ENCODE measurements at places on chromosomes 13 and 19. TPM values are rescaled to one million over a fixed set of nuclear protein-coding genes. Genes with fewer than 3 reads are reported as not detected.

Gene ANGPTL8
- total RNA-seq: not detected

Gene ICAM5
- total RNA-seq: not detected

Gene TLE6
- 0.33 TPM for total RNA-seq

Gene ZNF527
- total RNA-seq: 7.3 TPM

Gene GPR12
- not detected for total RNA-seq

Gene CYP2A7
- not detected for total RNA-seq

Gene CERS4
- total RNA-seq: 53.1 TPM

Gene CEACAM4
- total RNA-seq: not detected

DNA sequence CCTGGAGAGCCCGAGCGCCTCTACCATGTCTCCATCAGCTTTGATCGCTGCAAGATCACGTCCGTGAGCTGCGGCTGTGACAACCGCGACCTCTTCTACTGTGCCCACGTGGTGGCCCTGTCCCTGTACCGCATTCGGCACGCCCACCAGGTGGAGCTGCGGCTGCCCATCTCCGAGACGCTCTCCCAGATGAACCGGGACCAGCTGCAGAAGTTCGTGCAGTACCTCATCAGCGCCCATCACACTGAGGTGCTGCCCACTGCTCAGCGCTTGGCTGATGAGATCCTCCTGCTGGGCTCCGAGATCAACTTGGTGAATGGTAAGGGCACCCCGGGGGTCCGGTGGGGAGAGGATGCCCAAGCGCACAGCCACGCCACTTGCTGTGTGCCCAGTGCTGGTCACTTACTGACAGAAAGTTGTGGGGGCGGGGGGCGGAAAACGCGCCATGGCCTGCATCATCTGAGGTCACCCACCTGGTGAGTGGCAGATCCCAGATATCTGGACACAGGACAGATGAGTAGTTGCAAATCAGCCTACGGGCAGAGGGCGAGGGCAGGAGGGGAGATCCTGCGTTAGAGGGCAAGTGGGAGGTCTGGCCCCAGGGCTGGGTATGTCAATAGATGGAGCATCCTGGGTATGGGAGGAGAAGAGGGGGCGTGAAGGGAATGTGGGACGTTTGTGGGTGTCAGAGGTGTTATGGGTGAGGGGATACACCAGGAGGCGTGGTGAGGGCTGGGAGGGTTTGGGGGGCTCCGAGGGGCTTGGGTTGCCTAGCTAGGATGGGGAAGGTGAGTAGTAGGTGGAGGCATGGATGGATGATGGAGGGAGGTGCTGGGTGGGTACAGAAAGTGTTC lies 9.8 kb downstream of the ZSWIM4 start:
- DNase-seq: peak; percentile 52
- no peak overlapping the region for H3K4me3 ChIP-seq
- H3K36me3 ChIP-seq: no peaks in the 10 kb centered on the region
- H3K4me1 ChIP-seq: no peaks in the 10 kb centered on the region

DNA sequence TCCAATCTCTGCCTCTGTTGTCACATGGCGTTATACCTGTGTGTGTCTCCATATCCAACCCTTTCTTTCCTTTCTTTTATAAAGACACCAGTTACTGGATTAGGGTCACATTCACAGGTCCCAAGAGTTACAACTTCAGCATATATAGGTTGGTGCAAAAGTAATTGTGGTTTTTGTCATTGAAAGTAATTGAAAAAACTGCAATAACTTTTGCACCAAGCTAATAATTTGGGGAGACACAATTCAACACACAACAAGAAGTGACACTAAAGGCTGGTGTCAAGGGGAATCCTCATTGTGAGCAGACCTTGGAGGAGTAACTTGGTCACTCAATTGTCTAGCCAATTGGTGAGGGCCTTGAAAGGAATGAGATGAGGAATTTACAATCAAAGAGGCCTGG lies 1366.1 kb downstream of the PCDH9 start:
- no peaks in the 10 kb centered on the region for H3K4me1 ChIP-seq
- no peak for DNase-seq
- H3K27ac ChIP-seq: no peak overlapping the region
- H3K27me3 ChIP-seq: no peaks in the 10 kb centered on the region
- H3K36me3 ChIP-seq: no peaks in the 10 kb centered on the region

DNA sequence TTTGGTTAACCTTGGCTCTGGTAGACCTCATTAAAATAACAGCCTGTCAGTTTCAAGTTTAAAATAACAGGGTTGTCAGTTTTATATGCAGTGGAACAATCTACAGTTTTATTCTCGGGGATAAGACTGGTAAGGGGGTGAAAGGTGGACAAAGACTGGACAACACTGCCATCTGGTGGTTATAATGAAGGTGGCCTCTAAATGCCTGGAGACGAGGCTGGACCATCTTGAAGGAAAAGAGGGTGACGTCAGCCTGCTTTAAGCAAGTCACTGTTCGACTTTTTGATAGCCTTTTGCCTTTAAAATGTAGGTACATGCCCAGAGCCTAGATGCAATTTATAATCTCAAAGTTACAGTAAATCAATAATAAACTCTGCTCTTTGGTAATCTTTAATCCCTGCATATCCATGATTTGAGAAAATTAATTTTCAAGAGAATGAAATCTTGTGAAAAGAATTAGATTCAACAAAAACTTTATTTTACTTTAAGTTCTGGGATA lies 117.0 kb downstream of the DCT start:
- peak; percentile 81 for DNase-seq
- no peaks in the 10 kb centered on the region for H3K36me3 ChIP-seq
- H3K4me1 ChIP-seq: peaks cover 8% of the 10 kb centered on the region
- H3K4me3 ChIP-seq: no peak overlapping the region

DNA sequence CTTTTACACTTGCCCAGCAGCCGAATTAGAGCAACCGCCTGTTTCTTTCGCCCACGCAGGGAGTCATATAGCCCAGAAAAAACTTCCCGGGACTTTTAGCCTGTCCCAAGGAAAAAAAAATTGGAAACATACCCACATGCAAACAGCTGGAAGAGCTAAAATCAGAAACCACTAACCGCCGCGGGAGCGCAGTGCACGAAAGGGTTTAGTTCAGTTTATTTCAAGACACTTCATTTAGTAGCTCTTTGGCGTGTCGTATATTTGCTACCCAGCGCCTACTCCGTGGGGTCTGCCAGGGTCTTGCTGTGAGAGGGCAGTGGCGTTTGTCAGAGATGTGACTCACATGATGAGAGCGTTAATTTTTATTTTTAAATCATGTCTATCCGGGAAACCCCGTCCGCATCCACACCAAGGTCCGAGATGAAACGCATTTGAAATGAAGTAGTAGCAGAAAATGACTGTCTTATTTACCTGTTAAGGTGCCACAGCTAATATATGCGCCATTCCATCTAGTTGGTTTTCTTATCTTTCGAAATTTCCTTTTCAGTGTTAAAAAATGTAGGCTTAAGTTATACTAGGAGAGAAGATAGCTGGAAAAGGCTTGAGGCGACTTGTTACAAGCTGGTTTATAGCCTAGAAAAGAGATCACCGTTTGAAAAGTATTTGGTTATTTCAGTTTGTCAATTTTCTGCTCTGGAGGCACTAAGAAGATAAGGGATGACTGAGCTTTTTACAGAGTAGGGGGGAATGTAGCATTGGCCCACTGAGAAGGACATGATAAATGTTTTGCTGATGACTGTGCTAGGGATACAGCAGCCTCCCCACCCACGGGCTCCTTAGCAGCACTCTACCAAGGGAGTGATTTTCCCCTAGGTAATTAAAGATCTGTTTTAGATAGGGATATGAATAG lies 1.7 kb downstream of the KLF5 start:
- H3K27me3 ChIP-seq: no peaks in the 10 kb centered on the region
- DNase-seq: no peak
- H3K36me3 ChIP-seq: no peaks in the 10 kb centered on the region
- peak overlapping the region; percentile 89 for H3K27ac ChIP-seq
- peak overlapping the region; percentile 61 for H3K4me3 ChIP-seq
- H3K4me1 ChIP-seq: peaks cover 38% of the 10 kb centered on the region

GRCh38 chr13:43564952-43565351 lies 221.8 kb downstream of the ENOX1 start:
- H3K36me3 ChIP-seq: no peaks in the 10 kb centered on the region
- H3K27me3 ChIP-seq: no peaks in the 10 kb centered on the region
- H3K27ac ChIP-seq: no peak overlapping the region
- H3K4me1 ChIP-seq: peaks cover 4% of the 10 kb centered on the region
- DNase-seq: no peak
- no peak overlapping the region for H3K4me3 ChIP-seq

DNA sequence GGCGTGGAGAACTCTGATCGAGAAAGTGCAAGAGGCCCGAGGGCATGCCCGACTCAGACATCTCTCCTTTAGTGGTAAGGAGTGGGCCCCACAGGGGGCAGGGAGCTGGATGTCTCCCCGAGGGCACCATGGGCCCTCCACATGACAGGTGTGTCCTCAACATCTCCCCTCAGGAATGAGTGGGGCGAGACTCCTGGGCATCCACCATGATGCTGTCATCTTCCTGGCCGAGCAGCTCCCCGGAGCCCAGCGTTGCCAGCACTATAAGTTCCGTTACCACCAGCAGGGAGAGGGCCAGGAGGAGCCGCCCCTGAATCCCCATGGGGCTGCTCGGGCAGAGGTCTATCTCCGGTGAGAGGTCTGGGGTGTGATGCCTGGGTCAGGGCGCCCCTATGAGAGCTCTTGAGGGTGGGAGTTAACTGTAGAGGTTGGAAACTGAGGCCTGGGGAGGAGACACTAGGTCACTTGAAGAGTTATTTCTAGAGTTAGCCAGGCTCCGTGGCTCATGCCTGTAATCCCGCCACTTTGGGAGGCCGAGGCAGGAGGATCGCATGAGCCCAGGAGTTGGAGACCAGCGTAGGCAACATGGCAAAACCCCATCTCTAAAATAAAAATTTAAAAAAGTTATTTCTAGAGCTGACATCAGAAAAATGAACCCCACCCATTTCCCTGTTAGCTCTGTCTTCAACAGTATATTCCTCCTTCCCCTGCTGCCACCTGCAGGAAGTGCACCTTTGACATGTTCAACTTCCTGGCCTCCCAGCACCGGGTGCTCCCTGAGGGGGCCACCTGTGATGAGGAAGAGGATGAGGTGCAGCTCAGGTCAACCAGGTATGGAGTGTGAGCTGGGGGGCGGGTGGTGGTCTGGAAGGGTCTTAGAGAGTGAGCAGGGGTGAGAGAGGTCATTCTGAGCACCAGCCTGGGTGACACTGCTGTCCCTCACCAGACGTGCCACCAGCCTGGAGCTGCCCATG lies 5.1 kb downstream of the IGFLR1 start:
- peaks cover 15% of the 10 kb centered on the region for H3K4me1 ChIP-seq
- no peak overlapping the region for H3K27ac ChIP-seq
- H3K36me3 ChIP-seq: peaks cover 4% of the 10 kb centered on the region
- DNase-seq: no peak
- H3K27me3 ChIP-seq: no peaks in the 10 kb centered on the region
- H3K4me3 ChIP-seq: no peak overlapping the region

DNA sequence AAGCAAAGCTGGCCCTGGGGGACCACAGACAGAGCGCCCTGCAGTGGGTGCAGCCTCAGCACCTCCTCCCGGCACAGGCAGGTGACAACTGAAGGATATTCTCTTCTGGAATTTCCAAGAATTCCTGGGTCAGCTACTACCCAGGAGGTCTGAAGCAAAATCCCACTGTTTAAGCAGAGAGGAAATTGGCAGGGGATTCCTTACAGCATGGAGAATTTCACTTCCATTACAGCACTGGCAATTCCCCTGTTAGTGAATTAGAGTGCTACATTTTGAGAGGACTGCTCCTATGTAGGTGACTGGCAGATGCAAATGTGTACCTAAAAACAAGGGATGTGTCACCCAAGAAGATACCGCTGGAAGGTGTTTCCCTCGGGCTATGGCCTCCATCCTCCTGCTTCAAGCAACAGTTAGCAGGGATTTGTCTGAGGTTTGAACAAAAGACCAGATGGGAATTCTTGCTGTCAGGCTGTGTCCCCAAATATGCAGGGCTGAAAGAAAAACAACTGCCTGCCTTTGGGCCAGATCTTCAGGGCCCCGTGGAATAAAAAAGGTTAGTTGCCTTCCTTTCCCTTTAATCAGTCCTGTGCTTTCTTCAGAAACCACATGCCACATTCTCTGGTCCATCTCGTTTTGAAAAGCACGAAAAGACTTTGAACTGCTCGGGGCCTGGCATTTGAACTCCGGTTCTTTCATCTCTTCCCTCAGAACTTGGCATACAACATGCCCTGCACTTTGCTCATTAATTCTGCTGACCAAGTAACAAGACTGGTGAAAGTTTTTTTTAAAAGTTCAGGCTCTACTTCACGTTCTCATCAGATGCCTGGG lies 296.4 kb downstream of the DNAJC15 start:
- H3K36me3 ChIP-seq: no peaks in the 10 kb centered on the region
- no peak overlapping the region for H3K27ac ChIP-seq
- H3K4me3 ChIP-seq: no peak overlapping the region
- H3K27me3 ChIP-seq: no peaks in the 10 kb centered on the region
- DNase-seq: no peak

DNA sequence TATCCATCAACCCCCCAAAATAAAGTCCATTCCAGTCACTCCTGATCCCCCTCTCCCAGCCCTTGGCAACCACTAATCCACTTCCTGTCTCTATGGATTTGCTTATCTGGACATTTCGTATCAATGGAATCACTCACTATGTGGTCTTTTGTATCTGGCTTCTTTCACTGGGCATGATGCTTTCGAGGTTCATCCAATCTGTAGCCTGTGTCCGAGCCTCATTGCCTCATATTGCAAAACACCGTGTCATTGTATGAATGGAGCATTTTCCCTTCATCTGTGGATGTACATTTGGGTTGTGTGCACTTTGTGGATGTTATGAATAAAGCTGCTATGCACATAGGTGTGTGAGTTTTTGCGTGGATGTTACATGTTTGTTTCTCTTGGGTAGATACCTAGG lies 1.4 kb upstream of the FZR1 start:
- no peak overlapping the region for H3K27ac ChIP-seq
- no peak for DNase-seq
- peaks cover 30% of the 10 kb centered on the region for H3K4me1 ChIP-seq
- no peaks in the 10 kb centered on the region for H3K27me3 ChIP-seq

GRCh38 chr19:52748336-52748950 lies 13.6 kb upstream of the ZNF611 start:
- no peaks in the 10 kb centered on the region for H3K27me3 ChIP-seq
- H3K36me3 ChIP-seq: no peaks in the 10 kb centered on the region
- H3K27ac ChIP-seq: no peak overlapping the region
- H3K4me3 ChIP-seq: no peak overlapping the region
- no peaks in the 10 kb centered on the region for H3K4me1 ChIP-seq
- no peak for DNase-seq

- no peak for DNase-seq
- no peak overlapping the region for H3K4me3 ChIP-seq
- H3K27ac ChIP-seq: no peak overlapping the region
- H3K27me3 ChIP-seq: no peaks in the 10 kb centered on the region
- no peaks in the 10 kb centered on the region for H3K4me1 ChIP-seq
Observed at GRCh38 chr19:12975221-12975741, 5.9 kb downstream of the DAND5 start.

GRCh38 chr13:97568850-97569249 lies 134.9 kb downstream of the RAP2A start:
- no peaks in the 10 kb centered on the region for H3K27me3 ChIP-seq
- H3K4me3 ChIP-seq: no peak overlapping the region
- DNase-seq: peak; percentile 65
- peak overlapping the region; percentile 62 for H3K27ac ChIP-seq
- H3K36me3 ChIP-seq: no peaks in the 10 kb centered on the region

- H3K27me3 ChIP-seq: no peaks in the 10 kb centered on the region
- H3K4me3 ChIP-seq: peak overlapping the region; percentile 90
- peaks cover 7% of the 10 kb centered on the region for H3K4me1 ChIP-seq
- DNase-seq: no peak
Observed at GRCh38 chr13:20567881-20568528, 1.0 kb downstream of the IFT88 start.
